Natural killer cell (primary cell): ENCODE measurements at places on chromosomes 12 and 14. TPM values are rescaled to one million over a fixed set of nuclear protein-coding genes. Genes with fewer than 3 reads are reported as not detected.

GRCh38 chr14:92532490-92533163, 19.0 kb downstream of the RIN3 start:
- no peak for DNase-seq

- DNase-seq = no peak
Measured at GRCh38 chr12:129540249-129540648, 363.6 kb downstream of the TMEM132D start.

B3GNT4 gene
- 0.25 TPM for total RNA-seq

DNA sequence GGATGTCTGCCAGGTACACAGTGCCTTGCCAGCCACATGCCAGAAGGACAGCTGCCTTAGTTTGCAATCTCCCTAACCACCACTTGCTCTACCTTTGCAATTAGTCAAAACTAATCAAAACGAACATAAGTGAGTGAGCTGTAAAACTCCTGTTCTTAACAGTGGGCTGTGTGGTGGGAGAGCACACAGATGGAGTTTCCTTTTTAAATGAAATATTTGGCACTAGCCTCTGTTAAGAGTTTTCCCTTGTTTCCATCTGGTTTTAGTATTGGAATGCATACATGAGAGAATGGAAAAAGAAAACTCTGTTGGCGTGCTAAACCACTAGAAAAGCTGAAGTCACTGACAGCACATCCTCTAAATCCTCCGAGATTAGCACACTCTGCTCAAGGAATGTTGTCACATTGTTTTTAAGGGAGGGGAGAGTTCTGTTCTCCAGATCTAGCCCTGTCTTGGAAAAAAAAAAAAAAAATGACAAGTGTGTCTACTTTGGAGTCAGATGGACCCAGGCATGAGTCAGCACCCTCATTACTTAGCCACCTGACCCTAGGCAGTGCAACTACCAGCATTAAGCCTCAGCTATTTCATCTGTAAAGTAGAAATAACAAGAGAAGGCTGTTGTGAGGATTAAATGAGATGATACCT, 83.9 kb downstream of the STXBP6 start:
- no peak for DNase-seq

- no peak for DNase-seq
Measured at GRCh38 chr12:116382686-116383530, 105.4 kb upstream of the MED13L start.

METTL3 gene
- total RNA-seq = 72.5 TPM

GRCh38 chr12:129466499-129466898, 437.3 kb downstream of the TMEM132D start:
- no peak for DNase-seq

- no peak for DNase-seq
Measured at GRCh38 chr12:131035245-131035681, 81.6 kb downstream of the ADGRD1 start.

TTC6 gene
- total RNA-seq = not detected

GLI1 gene
- total RNA-seq = 1.4 TPM

DNA sequence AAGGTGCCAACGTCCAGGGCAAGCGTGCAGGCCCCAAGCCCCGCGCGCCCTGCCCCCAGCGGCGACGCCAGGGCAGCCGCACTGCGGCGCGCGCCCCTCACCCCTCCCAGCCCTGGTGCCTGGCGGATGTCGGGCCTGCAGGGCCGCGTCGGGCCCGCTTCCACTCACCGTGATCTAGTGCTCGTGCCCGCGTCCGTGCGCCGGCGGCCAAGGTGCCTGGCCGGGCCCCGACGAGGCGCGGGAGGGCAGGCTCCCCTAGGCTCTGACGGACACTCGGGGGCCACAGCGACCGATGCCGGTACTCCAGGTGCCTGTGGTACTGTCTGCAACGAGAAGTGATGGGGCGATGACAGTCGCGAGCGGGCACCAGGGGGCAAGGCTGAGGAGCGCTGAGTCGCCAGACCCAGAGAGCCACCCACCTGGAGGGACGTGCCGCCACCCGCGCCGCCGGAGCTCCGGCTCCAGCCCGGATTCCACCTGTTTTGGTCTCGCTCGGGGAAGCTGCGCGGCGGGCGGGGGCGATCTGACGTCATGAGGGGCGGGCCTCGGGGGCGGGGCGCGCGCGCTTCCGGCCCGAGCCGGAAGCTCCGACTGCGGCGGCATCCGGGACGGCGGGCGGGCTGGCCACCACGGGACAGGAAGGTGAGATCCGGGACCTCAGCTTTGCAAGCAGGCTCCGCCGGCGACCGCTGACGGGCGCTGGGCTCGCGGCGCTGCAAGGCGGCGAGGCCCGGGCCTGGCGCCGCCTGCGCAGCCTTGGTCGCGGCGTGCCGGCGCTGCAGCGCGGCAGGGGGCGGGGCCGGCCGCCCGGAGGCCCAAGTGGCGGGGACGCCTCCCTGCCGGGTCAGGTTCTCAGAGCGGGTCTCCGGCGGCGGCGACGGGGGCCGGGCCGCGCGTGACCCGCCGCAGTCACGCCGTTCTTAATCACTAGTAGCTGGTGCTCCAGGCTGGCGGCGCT, at the start of the genes LYSET and MOAP1:
Gene LYSET (plus strand): TSS at position 927 of the 958 bp plus-strand sequence. CDS start 89 bp downstream, outside the sequence.
Gene MOAP1 (minus strand): TSS at position 507 of the 958 bp plus-strand sequence. CDS start 655 bp downstream, outside the sequence.
- DNase-seq = peak; percentile 96

DNA sequence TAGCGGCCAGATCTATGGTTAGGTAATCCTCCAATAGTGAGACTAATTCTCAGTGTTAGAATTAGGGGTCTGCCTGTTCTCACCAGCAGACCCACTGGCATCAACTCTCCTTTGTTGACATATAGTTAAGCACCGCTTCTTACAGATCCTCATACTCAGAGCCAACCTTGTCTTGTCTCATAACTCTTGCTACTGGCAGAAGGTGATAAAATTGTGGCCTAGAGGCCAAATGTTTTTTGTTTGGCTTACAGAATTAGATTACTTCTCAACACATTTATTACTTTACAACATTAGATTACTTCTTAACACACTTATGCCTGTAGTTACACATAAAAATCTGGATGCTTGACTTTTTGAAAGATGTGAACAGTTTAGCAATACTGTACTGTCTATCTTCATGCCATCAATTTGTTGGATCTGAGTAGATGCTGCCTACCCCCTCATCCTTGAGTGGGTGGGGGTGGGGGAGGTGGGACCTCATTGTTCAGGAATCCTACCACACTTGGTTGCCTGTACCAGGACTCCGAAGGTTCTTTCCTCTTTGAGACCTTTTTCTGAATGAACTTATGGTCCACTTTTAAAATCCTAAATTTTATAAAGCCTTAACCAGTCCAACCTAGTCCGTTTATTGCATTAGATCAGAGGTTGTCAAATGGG, 7.0 kb downstream of the MTHFD1 start:
- no peak for DNase-seq

- no peak for DNase-seq
Measured at GRCh38 chr12:1869145-1869544, 48.8 kb downstream of the LRTM2 start.

- peak; percentile 47 for DNase-seq
Measured at GRCh38 chr14:20469890-20470602, 840 bp downstream of the PNP start.
